ENCODE measurements at places on chromosomes 5 and 9.

- DNase-seq: no peak
These were observed 31.2 kb downstream of the AMBP start for GRCh38 chr9:114046875-114047274.

DNA sequence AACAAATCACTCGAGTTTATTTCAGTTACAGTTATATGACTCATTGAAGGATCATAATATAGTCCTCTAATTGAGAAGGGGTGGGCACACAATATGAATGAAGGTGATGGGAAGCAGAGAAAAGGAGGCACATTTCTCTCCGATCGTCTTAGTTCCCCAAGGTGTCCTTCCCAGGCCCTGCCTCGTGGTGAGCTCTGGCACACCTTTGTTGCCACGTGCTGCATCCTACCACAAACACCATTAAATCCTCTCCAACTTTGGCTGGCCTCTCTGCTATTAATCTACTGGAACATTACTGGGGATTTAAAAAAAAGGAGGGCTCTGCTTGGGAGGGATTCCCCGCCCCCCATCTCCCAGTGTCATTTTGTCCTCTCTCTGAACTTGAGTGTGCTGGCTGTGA is 42.9 kb downstream of the CDH6 start:
- no peak for DNase-seq

- DNase-seq: no peak
These were observed 4.4 kb upstream of the EXOC3 start for GRCh38 chr5:438481-438981.

DNA sequence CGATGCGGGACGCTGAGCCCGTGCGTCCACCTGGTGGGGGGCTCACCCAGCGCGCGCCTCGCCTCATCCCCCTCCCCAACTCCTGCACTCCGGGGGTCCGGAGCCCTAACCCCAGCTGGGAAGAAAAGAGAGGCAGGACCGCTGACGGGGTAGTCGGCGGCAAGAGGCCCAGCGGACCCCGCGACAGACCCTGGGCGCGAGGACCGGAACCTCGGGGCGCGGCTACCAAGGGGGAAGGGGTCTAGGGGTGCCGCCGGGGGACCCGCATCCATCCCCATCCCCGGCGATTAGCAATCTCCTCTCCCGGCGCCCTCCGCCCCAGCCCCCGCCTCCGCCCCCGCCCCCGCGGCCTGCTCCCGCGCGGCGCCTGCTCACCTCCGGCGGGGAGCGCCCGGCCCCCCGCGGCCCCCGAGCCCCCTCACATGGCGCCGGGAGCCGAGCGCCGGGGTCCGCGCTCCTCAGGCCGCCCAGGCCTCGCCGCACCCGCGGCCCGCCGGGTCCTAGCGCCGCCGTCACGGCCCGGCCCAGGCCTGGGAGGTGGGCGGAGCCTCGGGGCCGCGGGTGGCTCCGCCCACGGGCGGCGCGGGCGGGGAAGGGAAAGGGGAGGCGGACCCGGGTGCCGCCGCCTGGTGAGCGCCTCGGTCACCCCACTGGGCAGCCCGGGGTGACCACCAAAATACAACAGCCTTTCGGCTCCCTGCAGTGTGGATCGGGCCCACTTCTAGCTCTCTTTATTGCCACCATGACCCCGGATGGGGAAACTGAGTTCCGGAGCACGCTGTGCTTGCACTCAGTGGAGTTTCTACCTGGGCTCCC is at the start of gene ST6GALNAC6:
TSS of gene ST6GALNAC6 (minus strand) at position 476 of the 816 bp plus-strand sequence. CDS start 1,622 bp downstream, outside the sequence.
- peak; percentile 46 for DNase-seq

GRCh38 chr5:88938488-88938887 is 55.5 kb upstream of the MEF2C start:
- DNase-seq: no peak

DNA sequence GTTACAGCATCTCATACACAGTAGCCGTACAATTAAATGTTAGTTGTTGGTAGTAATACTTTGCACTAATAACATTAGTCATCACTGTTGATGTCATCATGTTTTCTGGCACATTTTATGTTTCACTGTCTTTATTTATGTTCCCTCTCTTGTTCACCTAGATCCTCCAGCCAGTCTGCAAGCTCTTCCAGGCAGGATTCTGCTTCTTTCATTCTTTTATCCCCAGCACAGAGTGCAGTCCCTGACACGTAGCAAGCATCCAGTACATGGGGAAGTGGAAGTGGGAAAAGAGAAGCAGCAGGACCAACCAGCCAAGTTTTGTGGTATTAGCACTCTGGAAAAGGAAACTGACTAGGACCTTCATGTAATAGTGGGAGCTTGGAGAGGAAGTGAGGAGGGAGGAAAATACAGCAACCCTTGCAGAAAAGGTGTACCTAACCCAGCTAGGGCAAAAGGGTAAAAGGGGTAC is 89.7 kb upstream of the SLC44A1 start:
- no peak for DNase-seq

GRCh38 chr5:98128846-98129245 is 644.6 kb upstream of the RGMB start:
- no peak for DNase-seq

- DNase-seq: no peak
These were observed 132.3 kb upstream of the CDH12 start for GRCh38 chr5:22985446-22985845.
